ENCODE measurements at places on chromosomes 4 and X. TPM values are rescaled to one million over a fixed set of nuclear protein-coding genes. Genes with fewer than 3 reads are reported as not detected.

GRCh38 chrX:679291-679979 lies 48.8 kb downstream of the SHOX start:
- H3K36me3 ChIP-seq: no peaks in the 10 kb centered on the region
- H3K27me3 ChIP-seq: no peaks in the 10 kb centered on the region
- DNase-seq: no peak
- no peaks in the 10 kb centered on the region for H3K4me1 ChIP-seq

- no peak overlapping the region for H3K27ac ChIP-seq
- no peak for DNase-seq
- no peaks in the 10 kb centered on the region for H3K4me1 ChIP-seq
These were observed 353.0 kb upstream of the GALNT7 start for GRCh38 chr4:172815499-172816164.

DNA sequence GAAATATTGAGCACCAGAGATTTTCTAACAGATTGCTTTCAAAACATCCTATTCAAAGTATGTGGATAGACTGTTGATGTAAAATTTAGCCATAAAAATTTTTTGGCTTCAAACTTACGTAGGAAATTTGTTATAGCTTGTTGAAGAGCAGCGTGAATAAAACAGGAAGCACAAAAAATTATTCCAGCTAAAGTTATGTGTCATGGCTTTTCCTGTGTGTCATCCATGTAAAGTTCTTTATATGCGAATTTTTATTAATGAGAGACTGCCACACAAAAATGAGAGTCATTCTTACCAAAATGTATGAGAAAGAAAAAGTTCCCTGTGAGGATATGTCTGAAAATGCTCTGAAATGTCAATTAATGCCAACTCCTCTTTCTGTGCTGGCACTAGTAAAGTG lies 19.5 kb downstream of the EPGN start:
- H3K4me3 ChIP-seq: no peak overlapping the region
- H3K36me3 ChIP-seq: no peaks in the 10 kb centered on the region
- DNase-seq: no peak
- no peaks in the 10 kb centered on the region for H3K4me1 ChIP-seq

FAM47A gene
- not detected for total RNA-seq

NPY5R gene
- total RNA-seq: 0.38 TPM

- H3K27me3 ChIP-seq: no peaks in the 10 kb centered on the region
- DNase-seq: no peak
- H3K36me3 ChIP-seq: peaks cover 41% of the 10 kb centered on the region
- H3K4me1 ChIP-seq: no peaks in the 10 kb centered on the region
- H3K4me3 ChIP-seq: no peak overlapping the region
These were observed 56.5 kb downstream of the FBXL5 start for GRCh38 chr4:15598644-15599043.

DNA sequence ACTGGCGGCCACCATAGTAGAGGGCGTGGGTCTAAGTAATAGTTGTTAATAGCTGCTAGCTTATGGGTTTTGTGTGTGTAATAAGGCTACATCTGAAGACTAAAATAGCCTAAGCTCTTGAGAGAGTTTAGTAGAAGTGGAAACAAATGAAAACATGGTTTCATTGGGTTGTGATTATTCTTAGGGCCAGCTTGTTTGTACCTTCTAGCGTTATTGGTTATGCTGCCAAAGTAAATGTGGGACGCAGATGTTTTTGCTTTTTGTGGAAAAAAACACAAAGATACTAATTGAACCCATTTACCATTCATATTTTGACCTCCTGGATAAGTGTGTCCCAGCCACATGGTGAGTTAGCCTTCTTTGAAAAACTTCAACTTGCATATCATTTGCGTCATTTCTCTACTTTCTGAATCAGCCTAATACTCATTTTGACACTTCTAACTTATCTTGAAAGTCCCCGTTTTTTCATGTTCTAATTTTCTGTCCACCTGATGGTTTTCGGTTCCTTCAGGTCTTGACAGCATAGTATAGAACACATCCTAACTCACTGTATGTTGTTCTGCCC lies 305.3 kb downstream of the FRMPD4 start:
- no peak for DNase-seq
- no peaks in the 10 kb centered on the region for H3K27me3 ChIP-seq
- H3K36me3 ChIP-seq: no peaks in the 10 kb centered on the region
- no peak overlapping the region for H3K27ac ChIP-seq
- H3K4me1 ChIP-seq: no peaks in the 10 kb centered on the region

GRCh38 chr4:142551517-142552305 lies 294.4 kb downstream of the INPP4B start:
- DNase-seq: no peak
- no peak overlapping the region for H3K4me3 ChIP-seq
- no peaks in the 10 kb centered on the region for H3K4me1 ChIP-seq
- no peaks in the 10 kb centered on the region for H3K27me3 ChIP-seq
- H3K36me3 ChIP-seq: no peaks in the 10 kb centered on the region

TRIML2 gene
- not detected for total RNA-seq

DNA sequence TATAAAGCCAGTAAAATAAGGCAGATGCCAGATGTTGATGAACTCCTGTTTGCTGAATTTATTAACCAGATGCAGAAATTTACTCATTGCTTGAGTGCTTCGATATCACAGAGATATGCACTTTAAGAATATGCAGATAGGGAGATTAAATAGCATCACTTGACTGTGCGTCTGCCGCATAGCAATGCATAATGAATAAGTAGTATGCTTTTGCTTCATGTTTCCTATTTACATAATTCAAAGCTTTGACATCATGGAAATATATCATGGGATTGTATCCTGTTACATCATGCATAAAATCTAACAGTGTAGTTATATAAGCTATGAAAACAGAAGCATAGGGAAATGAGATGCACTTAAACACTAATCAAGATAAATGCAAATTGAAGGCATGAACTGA lies 45.9 kb downstream of the VEGFC start:
- no peaks in the 10 kb centered on the region for H3K36me3 ChIP-seq
- no peak overlapping the region for H3K4me3 ChIP-seq
- no peaks in the 10 kb centered on the region for H3K4me1 ChIP-seq
- H3K27me3 ChIP-seq: no peaks in the 10 kb centered on the region
- H3K27ac ChIP-seq: no peak overlapping the region

DNA sequence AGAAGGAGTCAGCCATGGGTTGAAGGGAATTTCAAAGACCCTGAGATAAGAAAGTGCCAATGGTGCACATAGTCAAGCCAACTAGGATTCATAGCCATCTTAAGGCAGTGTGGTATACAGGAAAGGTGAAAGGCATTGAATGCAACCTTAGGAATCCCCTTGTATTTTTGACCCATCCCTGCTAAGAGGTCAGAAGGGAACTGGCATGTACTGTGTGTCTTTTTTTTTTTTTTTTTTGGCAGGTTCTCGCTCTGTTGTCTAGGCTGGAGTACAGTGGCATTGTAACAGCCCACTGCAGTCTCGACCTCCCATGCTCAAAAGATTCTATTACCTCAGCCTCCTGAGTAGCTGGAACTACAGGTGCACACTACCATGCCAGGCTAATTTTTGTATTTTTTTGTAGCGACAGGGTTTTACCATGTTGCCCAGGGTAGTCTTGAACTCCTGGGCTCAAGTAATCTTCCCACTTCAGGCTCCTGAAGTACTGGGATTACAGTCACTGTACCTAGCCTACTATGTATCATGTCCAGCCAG lies 40.8 kb downstream of the VSIG4 start:
- H3K36me3 ChIP-seq: no peaks in the 10 kb centered on the region
- DNase-seq: no peak
- H3K4me3 ChIP-seq: no peak overlapping the region
- no peaks in the 10 kb centered on the region for H3K4me1 ChIP-seq
- no peaks in the 10 kb centered on the region for H3K27me3 ChIP-seq

- H3K4me3 ChIP-seq: no peak overlapping the region
- no peaks in the 10 kb centered on the region for H3K27me3 ChIP-seq
- DNase-seq: no peak
- no peak overlapping the region for H3K27ac ChIP-seq
- no peaks in the 10 kb centered on the region for H3K36me3 ChIP-seq
These were observed 226.7 kb upstream of the PRKX start for GRCh38 chrX:3940000-3940610.

DNA sequence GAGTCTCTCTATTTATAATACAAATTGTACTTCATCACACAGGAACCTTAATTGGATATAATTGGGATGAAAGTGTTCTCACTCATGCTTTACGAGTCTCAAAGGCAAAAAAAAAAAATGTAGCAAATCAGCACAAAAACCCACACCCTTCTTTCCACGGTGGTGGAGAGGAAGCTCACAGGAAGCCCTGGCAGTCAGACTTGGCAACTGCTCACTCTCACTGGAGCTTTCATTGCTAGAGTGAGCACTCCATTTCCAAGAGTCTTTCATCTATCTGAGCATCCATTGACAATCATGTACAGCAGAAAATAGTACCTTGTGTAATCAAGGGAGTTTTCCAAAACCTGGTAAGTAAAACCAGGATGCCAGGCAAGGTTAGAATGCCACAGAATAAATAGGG lies 2159.4 kb upstream of the AGA start:
- no peak overlapping the region for H3K27ac ChIP-seq
- H3K4me1 ChIP-seq: no peaks in the 10 kb centered on the region
- H3K27me3 ChIP-seq: no peaks in the 10 kb centered on the region
- no peaks in the 10 kb centered on the region for H3K36me3 ChIP-seq
- no peak overlapping the region for H3K4me3 ChIP-seq
